ENCODE measurements at places on chromosomes 2 and 18.
A peak's percentile ranks its signal among the peaks of the same experiment; 100 is the strongest.

- no peak for DNase-seq
These were observed 6.1 kb downstream of the NCKAP1 start for GRCh38 chr2:183031911-183032794.

DNA sequence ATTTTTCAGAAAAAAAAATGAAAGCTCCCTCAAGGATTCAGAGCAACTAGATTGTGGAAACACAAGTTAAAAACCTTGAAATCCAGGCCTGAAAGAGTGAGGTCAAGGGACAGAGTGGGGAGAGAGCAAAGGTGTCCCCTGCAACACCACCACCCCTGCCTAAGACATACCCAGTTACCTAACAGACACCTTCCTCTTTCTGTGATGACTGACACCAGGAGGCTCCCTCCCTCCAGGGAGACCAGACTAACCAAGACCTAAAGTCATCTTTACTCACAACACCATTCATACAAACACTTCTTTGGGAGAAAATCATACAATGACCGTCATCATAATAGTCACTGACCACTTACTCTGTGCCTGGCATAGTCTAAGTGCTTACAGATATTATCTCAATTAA lies 151.8 kb upstream of the NABP1 start:
- DNase-seq = no peak

DNA sequence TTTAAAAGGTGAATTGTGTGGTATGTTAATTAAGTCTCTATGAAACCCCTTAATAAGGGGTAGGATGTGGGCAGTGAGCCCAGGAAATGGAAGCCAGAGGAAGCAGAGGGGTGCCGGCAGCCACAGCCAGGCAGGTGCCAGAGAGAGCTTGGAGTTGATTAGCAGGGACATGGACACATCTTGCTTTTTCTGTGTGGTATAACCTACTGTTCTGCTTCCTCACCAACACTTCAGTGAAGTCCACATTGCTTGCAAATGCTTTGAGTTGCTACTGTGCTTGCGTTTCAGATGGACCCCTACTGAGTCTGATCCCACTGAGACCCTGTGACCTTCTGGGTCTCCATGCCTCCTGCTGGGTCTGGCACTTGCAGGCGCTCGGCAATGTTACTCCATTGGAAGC lies 30.3 kb upstream of the ARHGEF4 start:
- DNase-seq = no peak

GRCh38 chr2:174545240-174545639 lies 52.4 kb downstream of the WIPF1 start:
- no peak for DNase-seq

GRCh38 chr2:157764386-157764785 lies 111.7 kb downstream of the ACVR1 start:
- DNase-seq = no peak

- no peak for DNase-seq
These were observed 74.9 kb downstream of the ANTXR1 start for GRCh38 chr2:69087912-69088240.

- DNase-seq = no peak
These were observed 19.7 kb downstream of the EVA1A start for GRCh38 chr2:75540994-75541393.

DNA sequence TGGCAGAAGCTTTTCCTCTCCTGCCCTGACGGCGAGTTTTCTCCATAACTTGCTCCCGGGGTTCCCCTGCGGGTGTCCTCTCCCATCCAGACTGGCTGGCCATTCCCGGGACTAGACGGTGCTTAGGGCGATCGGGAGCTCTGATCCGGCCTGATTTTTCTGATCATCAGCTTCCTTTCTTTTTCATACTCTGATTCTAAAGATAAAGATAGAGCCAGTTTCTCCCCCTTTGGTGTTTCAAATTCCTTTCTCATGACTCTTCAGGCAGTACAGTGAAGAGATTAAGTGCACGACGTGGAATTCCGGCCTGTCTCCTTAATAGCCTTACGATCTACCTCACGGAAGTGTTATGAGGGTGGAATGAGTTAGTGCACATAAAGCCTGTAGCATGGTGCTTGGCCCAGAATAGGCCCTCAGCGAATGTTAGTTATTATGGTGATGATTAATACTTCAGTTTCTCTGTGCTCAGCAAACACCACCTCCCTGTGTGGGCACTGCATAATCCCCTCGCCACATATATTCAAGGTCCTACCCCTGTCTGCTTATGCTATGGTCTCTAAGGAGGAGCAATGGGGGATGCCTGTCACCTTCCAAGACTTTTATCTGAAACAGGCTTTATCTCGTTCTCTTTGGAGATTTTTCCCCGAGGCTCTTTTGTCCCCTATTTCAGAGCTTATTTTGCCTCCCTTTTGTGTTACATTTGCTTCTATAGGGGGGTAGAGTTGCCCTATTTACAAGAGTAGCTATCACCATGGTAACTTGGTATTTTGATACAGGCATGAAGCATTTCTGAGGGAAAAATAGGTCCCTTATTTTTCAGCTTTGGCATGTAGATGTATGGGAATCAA lies 254.8 kb downstream of the CDH2 start:
- DNase-seq = no peak

DNA sequence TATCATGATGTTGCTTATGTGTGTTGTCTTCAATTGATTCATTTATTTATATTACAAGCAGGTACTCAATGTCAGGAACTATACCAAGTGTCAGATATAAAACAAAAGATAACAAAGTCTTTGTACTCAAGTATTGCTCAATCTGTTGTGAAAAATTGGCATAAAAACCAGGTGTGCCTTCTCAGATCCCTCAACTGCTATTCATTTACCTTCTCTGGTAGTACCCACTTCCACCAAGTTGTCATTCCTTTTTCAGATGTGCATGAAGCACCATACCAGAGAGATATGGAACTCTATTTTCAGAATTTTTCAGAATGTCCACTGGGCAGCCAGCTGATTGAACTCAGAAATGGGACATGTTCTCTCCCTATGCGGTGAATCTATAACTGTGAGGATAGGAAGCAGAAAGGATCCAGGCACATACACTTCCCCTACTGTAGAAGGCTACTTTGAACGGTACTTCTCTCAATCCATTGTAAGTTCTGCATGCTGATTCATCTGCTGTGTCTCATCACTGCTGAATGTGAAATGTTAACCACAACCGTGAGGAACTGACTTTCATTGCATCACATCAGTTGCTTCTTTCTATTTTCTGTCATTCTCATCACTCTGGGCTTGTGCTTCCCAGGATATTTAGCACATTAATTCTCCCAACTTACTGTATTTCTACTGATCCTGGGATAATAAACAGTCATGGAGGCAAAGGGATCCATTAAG lies 1621.3 kb downstream of the SUCLG1 start:
- DNase-seq = no peak

GRCh38 chr2:27954771-27955383 lies 64.3 kb downstream of the BABAM2 start:
- peak; percentile 76 for DNase-seq

DNA sequence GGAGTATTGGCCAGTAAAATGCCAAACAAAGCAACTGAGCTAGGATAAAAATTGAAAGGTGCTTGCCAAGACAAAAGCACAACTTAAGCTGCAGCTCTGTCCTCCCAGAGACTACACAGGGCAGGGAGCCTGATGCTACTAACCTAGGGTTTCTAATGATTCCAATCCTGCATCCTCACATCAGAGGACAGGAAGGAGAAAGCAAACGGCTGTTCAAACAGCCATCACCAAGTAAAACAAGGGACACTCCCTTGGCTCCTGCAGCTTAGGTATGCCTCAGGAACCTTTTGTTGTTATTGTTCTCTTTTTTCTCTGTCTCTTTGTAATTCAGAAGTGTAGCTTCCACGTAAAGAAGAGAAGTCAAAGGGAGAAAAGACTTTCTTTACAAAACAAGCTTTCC lies 99.5 kb downstream of the TCF4 start:
- no peak for DNase-seq

GRCh38 chr2:121075006-121075551 lies 209.9 kb downstream of the TFCP2L1 start:
- no peak for DNase-seq

- DNase-seq = no peak
These were observed 850.2 kb upstream of the CELF4 start for GRCh38 chr18:38415811-38416210.

DNA sequence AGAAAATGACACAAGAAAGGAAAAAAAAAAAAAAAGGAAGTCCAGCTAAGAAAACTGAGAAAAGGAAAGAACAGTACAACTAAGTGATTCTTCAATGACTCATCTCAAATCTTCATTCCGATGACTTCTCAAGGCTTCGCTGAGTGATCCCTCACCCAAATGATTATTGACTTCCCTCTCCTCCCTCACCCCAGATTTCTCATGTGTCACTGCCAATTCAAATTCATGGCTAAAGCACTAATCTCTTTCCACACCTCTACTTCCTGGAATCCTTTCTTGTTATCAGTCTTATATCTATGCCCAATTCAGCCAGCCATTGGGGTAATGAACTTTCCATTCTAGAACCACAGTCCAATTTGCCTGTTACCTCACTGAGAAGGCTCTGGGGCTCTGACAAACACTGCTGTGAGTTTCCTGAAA lies 7.2 kb upstream of the ABCB11 start:
- no peak for DNase-seq

GRCh38 chr2:74094291-74094690 lies 53.4 kb downstream of the BOLA3 start:
- DNase-seq = no peak

- no peak for DNase-seq
These were observed 634 bp downstream of the MTIF2 start for GRCh38 chr2:55268288-55268906.

GRCh38 chr2:98917031-98917471 lies 19.0 kb downstream of the CRACDL start:
- DNase-seq = no peak

- no peak for DNase-seq
These were observed 195.1 kb downstream of the LPIN1 start for GRCh38 chr2:11941201-11942177.

- DNase-seq = no peak
These were observed 323.1 kb upstream of the TNP1 start for GRCh38 chr2:217182926-217183325.

GRCh38 chr18:2994603-2995432 lies 18.1 kb downstream of the LPIN2 start:
- DNase-seq = no peak

DNA sequence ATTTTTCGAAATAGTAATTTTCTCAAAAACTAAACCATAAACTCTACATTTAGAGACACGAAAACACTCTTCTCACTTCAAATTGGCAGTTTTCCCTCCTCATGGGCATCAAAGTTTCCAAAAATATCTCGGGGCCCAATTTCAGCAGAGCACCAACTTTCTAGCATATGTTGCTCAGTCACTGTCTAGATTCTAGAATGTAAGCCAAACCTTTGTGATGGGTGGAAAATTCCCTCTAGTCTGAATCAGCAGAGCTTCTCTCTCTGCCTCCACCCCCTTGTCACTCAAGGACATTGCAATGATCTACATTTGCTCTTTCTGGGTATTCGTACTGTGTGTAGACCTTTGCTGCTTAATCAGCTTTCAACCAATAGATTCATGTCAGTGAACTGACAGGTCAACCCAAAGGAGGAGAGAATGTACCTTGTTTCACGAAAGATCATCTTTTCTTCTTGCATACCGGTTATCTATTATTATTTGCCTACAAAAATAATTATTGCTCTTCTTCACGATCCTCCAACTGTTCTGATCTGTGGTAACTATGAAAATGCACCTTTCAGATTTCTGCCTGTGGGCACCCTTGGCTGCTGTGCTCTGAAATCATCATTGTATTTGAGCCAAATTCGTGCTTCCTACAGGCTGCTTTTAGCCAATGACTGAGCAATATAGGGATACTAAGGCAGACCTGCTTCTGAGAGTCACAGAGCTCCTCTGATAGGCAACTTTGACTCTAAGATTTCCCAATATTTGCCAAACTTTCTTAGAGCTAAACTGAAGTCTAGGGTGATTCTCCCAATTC lies 38.7 kb upstream of the GLS start:
- no peak for DNase-seq

GRCh38 chr2:16101196-16101595 lies 160.8 kb downstream of the MYCN start:
- no peak for DNase-seq

DNA sequence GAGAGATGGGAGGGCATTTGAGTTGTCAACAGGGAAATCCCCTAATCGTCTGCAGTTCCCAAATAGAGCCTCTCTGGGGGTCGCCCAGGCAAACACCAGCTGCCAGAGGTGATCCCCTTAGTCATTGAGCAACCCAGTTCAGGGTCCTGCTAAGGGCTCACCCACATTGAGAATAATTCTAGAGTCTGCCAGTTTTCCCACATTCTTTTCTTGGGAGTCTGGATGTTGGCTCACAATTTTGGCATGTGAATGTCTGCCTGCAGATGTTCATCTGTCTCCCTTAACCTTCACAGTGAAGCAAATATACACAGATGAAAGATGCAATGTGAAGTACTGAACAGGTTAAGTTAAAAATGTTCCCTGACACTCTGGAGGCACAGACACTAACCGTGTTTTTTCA lies 11.4 kb upstream of the SMIM21 start:
- no peak for DNase-seq

DNA sequence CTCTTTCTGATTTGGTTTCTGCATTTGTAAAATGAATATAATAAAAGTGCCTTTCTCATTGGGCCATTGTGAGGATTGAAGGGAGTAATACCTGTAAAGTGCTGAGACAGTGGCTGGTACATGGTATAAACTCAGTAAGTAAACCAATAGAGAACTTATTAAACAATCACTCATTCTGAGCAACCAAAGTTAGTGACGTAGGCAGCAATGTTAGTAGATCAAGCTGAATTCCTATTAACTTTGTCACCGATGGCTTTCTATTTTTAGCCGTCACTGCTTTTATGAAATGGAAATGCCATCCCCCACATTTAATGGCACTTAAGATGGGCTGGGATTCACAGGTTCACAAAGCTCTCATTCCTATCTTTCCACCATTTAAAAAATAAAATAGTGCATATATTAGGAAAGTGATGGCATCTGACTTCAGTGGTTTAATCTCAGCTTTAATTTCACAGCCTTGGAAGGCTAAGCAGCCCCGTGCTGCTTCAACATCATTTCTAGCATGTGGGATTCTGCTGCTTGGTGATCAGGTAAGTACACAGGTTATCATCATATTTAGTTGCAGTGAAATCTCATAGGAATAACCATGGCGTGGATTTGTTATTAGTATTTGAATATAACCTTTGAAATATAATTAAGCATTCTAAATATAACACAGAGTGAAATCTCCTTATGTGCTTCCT lies 17.6 kb upstream of the PPP4R1 start:
- DNase-seq = no peak

DNA sequence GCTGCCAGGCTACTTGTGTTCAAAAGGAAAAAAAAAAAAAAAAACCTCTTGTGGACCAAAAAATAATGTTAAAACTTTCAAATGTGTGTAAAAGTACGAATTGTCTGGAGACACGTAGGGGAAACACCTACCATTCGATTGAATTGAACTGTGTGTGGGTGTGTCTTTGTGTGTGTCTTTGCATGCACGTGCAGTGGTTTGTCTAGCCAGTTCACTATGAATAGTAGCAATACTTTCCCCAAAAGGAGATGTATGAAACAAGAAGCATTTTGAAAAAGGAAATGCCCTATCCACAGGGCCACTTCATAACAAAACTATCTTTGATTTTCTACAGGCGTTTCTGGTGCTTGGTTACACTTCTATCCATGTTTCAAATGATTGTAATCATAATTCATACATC lies 186.8 kb downstream of the RPRM start:
- DNase-seq = no peak

- DNase-seq = no peak
These were observed 9.0 kb downstream of the VIT start for GRCh38 chr2:36705326-36706020.
